ENCODE measurements at places on chromosomes 2 and 18.

DNA sequence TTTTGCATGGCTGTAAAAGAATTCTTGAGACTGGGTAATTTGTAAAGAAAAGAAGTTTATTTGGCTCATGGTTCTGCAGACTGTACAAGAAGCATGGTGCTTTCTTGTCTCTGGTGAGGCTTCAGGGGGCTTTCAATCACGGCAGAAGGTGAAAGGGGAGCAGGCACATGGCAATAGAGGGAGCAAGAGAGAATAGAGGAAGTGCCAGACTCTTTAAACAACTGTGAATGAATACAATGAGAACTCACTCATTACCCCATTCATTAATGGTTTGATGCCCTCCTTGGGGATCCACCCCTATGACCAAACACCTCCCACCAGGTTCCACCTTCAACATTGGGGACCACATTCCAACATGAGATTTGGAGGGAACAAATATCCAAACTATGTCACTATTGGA, 463.5 kb downstream of the MTX2 start:
- no peak for DNase-seq
- peaks cover 6% of the 10 kb centered on the region for H3K27me3 ChIP-seq
- no peaks in the 10 kb centered on the region for H3K4me1 ChIP-seq
- H3K4me3 ChIP-seq: no peak overlapping the region
- H3K36me3 ChIP-seq: no peaks in the 10 kb centered on the region

DNA sequence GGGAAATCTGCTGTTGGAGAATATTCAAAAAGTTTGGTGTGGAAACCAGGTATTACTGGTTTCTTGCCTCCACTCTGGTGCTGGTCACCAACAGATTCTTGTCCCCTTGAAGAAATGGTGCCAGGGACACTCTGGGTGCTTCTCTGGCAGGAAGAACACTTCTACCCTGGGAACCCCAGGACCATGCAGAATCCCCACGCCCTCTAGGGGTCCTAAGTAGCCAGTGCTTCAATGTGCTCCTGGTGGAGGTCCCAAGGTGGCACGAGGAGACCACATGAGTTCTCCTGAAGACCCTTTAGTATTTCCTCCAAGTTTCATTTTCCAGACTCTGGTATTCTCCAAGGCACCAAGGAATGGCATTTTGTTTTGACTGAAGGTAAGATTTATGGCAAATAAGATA, 380.6 kb downstream of the TSN start:
- H3K4me1 ChIP-seq: no peaks in the 10 kb centered on the region
- peak; percentile 6 for DNase-seq
- H3K4me3 ChIP-seq: no peak overlapping the region
- no peak overlapping the region for H3K27ac ChIP-seq
- H3K36me3 ChIP-seq: no peaks in the 10 kb centered on the region

- no peak for DNase-seq
- no peak overlapping the region for H3K27ac ChIP-seq
- peaks cover 17% of the 10 kb centered on the region for H3K36me3 ChIP-seq
- no peak overlapping the region for H3K4me3 ChIP-seq
Measured at GRCh38 chr2:216752855-216753505, 57.6 kb upstream of the IGFBP5 start.

DNA sequence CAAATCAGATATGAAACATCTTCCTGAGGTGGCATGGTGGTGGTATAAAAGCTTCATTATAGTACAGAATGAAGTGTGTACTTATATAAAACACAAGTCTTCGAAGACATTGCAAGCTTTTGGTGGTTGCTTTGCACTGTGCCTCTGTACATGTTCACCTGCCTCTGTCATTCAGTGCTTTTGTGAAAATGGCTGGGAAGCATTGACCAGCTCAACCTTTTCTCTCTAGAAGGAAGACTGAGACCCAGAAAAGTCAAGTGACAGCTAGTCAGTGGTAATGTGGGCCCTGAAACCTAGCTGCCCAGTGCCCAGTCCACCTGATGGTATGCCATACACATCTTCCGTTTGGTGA, 12.1 kb downstream of the ITGA6 start:
- DNase-seq: no peak
- H3K36me3 ChIP-seq: no peaks in the 10 kb centered on the region

DNA sequence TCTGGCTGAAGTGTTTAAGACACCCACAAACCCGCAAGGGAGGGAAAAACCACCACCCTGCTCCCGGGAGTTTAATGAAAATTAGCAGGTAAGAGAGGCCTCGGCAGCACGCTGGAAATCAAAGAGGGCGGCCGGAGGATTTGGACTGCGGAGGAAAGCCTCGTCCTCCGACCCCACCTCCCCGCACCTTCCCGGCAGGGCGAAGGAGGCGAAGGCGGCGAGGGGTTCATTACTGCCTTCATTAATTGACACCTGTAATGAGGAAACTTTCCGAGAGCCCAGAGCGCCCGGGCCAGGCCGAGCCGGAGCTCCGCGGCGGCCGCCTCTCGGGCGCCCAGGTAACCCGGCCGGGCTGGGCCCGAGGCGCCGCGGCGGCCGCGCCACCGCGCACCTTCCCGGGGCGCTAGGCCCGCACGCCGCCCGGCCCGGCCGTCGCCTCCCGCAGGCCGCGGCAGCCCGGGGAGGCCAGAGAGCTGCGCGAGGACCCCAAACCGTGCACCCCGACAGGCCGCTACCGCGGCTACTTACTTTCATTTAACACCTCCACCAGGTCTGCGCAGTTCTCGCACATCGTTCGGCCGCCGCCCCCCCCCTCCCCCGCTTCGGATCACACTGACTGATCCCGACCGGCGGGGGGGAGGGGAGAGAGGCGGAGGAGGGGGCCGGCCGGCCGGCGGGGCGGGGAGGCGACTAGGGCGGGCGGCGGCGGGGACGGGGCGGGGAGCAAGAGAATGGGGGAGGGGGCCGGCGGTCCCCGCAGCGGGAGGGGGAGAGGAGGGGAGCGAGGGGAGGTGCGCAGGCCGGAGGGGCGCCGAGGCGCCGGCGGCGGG, 550 bp downstream of the USP34 start:
- H3K27ac ChIP-seq: peak overlapping the region; percentile 98
- no peaks in the 10 kb centered on the region for H3K27me3 ChIP-seq
- peaks cover 20% of the 10 kb centered on the region for H3K36me3 ChIP-seq
- peak; percentile 91 for DNase-seq
- peak overlapping the region; percentile 94 for H3K4me3 ChIP-seq

- no peak overlapping the region for H3K4me3 ChIP-seq
- no peaks in the 10 kb centered on the region for H3K36me3 ChIP-seq
- H3K27ac ChIP-seq: no peak overlapping the region
- peaks cover 15% of the 10 kb centered on the region for H3K4me1 ChIP-seq
- H3K27me3 ChIP-seq: peaks cover 8% of the 10 kb centered on the region
Measured at GRCh38 chr2:100992262-100992661, 9.8 kb upstream of the RPL31 start.

GRCh38 chr2:127586746-127587295, 51.3 kb downstream of the MYO7B start:
- H3K4me1 ChIP-seq: no peaks in the 10 kb centered on the region
- no peak overlapping the region for H3K4me3 ChIP-seq
- no peak overlapping the region for H3K27ac ChIP-seq
- no peak for DNase-seq
- H3K36me3 ChIP-seq: no peaks in the 10 kb centered on the region

GRCh38 chr2:156590085-156590739, 154.0 kb downstream of the GPD2 start:
- peaks cover 5% of the 10 kb centered on the region for H3K4me1 ChIP-seq
- H3K4me3 ChIP-seq: no peak overlapping the region
- no peak for DNase-seq
- no peaks in the 10 kb centered on the region for H3K36me3 ChIP-seq
- no peak overlapping the region for H3K27ac ChIP-seq
- H3K27me3 ChIP-seq: no peaks in the 10 kb centered on the region

DNA sequence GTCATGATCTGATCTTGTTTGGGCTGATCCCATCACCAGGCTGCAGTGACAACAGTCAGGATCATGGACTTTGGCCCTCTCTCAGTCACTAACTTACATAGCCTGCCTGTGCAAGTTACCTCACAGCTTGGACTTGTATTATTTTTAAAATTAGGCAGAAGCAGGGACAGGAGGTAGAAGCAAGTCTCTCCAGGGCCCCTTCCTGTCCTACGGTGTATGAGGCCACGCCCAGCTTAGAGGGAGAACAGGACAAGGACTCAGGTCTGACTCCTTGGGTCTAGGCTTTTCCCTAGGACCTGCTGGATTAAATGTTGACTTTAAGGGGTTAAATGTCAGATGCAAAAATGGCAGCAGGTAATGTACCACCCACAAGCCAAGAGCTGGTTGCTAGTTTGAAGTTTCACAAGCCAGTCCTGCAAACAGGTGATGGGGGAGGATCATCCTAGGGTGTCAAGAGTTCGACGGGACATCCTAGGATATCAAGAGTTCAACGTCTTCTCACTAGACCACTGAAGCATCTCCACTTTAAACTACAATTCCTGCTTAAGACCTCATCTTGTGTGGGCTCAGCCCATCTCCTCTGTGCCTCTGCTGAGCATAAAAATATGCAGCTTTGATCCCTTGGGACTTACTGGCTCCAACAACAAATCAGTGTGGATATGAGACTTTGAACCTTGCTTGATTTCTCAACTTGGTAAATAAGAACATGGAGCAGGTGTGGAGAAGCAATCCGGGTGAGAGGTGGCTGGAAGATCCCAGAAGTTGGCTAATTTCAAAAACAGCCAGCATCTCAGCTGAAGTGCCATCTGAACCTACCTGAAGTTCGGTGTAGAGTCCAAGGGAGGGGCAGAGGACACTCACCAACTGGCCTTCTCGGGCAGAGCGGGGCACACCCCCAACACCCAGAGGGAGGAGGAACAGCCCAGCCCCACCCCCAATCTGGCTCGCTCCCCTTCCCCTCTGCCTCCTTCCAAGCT, 39.5 kb downstream of the SFXN5 start:
- no peak overlapping the region for H3K4me3 ChIP-seq
- no peak overlapping the region for H3K27ac ChIP-seq
- H3K36me3 ChIP-seq: no peaks in the 10 kb centered on the region
- no peak for DNase-seq

DNA sequence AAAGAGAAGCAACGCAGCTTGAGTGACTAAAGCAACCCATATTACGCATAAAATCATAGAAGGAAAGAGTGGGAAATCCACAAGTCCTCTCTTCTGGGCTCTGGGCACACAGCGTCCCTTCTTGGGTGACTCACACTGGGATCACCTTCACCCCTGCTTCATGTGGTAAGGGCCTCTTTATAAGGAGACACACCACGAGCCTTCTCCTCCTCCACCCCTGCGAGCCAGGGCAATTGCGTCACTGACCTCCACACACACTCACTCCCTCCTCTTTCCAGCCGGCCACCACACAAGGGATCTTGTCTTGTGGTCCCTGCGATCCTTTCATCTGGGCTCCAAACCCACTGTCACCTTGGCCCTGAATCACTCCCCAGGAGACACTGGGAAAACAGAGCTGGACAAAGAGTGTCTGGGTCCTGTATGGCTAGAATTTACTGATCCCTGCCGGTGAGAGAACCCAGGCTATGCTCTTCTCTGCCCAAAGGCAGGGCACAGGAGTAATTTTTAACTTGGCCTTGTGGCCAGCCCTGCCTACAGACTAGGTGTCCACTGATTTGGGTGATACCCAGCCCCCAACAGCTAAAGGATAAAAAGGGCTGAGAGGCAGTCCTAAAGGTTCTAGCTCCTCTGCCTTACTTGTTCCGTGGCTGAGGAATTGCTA, 35.3 kb downstream of the NHEJ1 start:
- H3K27me3 ChIP-seq: peaks cover 11% of the 10 kb centered on the region
- peaks cover 5% of the 10 kb centered on the region for H3K4me1 ChIP-seq
- no peak for DNase-seq
- no peaks in the 10 kb centered on the region for H3K36me3 ChIP-seq
- no peak overlapping the region for H3K27ac ChIP-seq
- H3K4me3 ChIP-seq: no peak overlapping the region

DNA sequence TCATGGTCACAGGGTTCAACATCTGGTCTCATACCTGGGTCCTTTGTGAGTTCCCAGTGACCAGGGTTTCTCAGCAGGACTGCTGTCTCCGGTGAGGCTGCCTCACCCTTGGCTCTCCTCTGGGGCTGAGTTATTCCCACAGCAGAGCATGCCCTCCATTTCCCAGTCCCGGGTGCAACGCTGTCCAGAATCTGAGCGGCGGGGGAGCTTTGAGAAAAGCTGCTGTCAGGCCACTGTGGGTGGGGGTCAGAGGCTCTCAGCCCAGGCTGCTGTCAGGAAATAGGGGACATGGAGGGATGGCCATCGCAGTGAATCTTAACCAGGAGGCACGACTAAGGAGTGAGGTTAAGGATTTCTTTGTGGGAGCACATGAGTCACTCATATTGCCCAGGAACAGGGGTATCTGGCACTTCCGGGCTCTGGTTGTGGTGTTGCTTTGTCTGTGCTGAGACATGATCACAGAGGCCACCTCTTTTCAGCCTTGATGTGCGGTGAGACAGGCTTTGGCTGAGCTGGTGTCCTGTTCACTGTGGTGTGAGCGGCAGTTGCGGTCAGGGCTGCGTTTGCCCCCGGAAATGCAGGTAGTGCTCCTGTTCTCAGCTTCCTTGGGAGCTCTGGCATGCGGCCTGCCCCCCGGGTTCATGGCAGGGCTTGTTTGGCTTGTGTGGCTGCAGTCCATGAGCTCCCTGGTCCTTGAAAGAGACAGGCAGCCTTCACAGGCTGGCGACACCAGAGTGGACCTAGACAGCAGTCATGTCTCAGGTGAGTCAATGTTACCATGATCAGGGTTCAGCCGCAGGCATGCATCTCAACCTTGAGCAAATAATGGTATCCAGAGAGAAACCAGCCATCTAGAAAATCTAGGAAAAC, 310.7 kb upstream of the MYT1L start:
- DNase-seq: no peak
- peaks cover 71% of the 10 kb centered on the region for H3K4me1 ChIP-seq
- peaks cover 7% of the 10 kb centered on the region for H3K27me3 ChIP-seq
- H3K27ac ChIP-seq: peak overlapping the region; percentile 82
- H3K36me3 ChIP-seq: no peaks in the 10 kb centered on the region

DNA sequence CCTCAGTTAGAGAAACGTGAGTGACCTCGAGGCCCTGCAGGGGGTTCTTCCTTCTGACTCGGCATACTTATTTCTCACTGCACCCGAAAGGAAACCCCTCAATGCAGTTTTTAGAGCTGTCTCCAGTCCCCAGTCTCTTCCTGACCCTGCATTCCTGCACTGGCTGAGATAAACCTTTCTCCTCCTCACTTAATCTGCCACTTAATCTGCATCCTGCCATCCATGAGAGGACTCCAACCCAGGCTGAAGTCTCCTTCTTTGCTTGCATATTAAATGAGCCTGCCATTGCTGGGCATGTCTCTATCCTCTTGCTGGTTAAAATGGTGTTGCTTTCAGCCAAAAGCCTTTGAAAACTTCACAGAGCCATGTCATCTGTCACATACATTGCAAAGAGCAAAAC, 125.6 kb upstream of the GATA6 start:
- peaks cover 26% of the 10 kb centered on the region for H3K4me1 ChIP-seq
- H3K27ac ChIP-seq: no peak overlapping the region
- no peaks in the 10 kb centered on the region for H3K36me3 ChIP-seq
- DNase-seq: no peak
- no peak overlapping the region for H3K4me3 ChIP-seq

DNA sequence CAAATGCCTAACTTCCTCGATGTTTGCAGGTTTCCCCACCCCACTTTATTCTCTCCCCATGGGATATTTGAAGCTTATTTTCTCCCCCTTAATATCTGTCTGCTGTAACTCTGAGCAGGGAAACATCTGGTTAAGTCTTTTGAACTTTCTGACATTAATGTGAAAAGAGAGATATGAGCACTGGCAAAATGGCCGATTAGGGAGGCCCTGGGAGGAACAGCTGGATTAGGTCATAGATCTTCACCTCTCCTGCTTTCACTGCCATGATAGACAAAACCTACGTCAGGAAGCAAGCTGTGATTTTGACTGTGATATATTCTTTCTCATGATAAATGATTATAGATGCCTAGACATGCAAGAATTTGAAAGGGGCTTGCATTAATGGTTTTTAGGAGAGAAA, 43.6 kb downstream of the LYPD6B start:
- peaks cover 84% of the 10 kb centered on the region for H3K4me1 ChIP-seq
- H3K4me3 ChIP-seq: no peak overlapping the region
- H3K36me3 ChIP-seq: peaks cover 16% of the 10 kb centered on the region
- no peaks in the 10 kb centered on the region for H3K27me3 ChIP-seq

All from nephron progenitor cell (in vitro differentiated cells).